ENCODE measurements at places on chromosomes 13 and 19.

DNA sequence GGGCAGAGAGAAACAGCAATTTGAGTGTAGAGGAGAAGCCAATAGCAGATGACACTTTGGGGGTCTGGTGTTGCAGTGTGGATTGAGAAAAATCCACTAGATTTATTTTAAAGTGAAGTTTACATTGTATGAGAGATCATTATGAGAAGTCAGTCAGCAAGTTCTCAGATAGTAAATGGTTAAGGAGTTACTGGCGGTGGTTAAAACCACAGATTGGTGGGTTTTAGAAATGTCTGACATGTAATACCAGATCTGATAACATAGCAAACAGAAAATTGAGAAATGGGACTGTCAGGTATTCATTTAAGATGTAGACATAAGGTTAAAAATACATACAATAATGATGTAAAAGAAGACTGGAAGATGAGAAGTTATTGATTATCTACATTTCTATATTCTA is 7.2 kb downstream of the ABHD13 start:
- no peak for DNase-seq

DNA sequence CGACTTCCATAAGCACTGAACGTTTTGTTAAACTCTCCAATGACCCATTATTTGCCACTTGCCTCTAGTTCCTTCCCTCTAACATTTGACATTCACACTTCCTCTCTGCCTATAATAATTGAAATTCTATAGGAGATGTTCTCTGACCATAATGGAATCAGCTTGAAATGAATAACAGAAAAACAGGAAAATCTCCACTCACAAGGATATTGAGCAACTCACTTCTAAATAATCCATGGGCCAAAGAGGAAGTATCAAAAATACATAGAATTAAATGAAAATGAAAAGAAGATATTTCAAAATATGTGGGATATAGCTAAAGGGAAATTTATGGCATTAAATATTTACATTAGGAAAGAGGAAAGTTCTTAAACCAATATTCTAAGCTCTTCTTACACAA is 3.4 kb upstream of the FCGBP start:
- no peak for DNase-seq

- DNase-seq = no peak
Measured at GRCh38 chr13:94267581-94268366, 211.7 kb downstream of the DCT start.

GRCh38 chr13:109348519-109349258 is 437.7 kb downstream of the IRS2 start:
- DNase-seq = no peak

- no peak for DNase-seq
Measured at GRCh38 chr13:26017196-26017921, 34.5 kb downstream of the SHISA2 start.

DNA sequence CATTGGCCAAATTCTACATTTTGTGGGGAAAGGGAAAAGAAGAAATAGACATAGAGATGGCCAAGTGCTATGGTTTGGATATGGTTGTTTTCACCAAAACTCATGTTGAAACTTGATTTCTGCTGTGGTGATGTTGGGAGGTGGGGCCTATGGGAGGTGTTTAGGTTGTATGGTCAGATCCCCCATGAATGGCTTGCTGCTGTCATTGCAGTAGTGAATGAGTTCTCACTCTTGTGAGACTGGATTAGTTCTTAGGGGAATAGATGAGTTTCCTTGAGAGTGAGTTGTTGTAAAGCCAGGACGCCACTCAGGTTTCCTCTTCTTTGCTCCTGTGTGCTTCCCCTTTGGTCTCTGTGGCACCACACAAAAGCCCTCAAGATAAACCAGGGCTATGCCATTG is 242.6 kb upstream of the RFC3 start:
- DNase-seq = no peak

- no peak for DNase-seq
Measured at GRCh38 chr19:10612499-10613119, 12.7 kb upstream of the SLC44A2 start.

DNA sequence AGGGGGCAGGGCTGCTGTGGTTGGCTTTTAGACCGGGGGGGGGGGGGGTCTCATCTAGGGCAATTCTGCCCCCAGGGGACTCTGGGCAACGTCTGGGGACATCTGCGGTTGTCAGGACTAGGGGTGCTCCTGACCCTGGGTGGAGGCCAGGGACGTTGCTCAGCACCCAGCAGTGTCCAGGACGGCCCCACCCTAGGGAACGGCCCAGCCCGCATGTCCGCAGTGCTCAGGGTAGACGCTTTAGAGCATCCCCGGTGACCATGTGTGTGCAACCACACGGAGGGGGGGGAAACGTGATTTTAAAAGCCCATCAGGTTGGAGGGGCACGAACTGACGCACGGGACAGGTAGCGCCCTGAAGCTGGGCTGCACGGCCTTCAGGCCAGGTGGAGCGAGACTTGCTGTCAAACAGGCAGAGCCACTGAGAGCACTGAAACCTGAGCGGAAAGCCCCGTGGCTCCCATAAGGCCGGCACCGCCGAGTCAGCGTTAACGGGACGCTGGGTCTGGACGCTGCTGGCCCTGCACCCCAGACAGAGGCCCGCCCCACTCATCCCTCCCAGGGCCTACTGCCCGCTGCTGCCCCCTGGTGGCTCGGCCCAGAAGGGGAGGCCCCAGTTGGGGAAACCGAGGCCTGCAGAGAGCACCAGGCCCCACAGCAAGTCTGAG is 8.3 kb downstream of the CACTIN start:
- DNase-seq = peak; percentile 35

- no peak for DNase-seq
Measured at GRCh38 chr19:48741129-48741999, 954 bp upstream of the RASIP1 start.

DNA sequence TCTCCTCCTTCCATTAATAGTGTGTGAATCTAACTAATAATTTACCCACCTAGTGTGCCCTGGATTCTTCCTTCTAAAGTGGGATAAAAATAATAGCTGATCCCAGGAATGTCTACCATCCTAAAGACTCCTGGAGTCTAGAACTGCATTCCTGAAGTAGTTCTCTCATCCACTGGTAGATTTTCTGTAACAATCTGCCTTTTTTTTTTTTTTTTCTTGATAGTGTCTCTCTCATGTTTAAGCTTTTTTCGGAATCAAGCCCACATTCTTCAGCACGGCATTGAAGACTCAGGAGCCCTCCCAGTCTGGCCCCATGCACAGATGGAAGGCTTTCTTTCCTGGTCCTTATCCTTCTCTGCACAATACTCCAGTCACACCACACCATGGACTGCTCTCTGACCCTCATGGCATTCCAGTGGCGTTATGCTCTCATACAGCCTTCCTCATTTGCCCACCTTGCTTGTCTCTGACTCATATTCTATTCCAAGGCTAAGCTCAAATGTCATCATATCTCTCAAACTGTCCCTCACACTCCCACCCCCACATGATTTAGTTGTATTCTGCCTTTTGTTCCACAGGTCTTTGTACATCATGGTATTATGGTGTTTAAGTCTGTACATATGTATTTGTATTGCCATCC is 68.7 kb upstream of the FRY start:
- no peak for DNase-seq

DNA sequence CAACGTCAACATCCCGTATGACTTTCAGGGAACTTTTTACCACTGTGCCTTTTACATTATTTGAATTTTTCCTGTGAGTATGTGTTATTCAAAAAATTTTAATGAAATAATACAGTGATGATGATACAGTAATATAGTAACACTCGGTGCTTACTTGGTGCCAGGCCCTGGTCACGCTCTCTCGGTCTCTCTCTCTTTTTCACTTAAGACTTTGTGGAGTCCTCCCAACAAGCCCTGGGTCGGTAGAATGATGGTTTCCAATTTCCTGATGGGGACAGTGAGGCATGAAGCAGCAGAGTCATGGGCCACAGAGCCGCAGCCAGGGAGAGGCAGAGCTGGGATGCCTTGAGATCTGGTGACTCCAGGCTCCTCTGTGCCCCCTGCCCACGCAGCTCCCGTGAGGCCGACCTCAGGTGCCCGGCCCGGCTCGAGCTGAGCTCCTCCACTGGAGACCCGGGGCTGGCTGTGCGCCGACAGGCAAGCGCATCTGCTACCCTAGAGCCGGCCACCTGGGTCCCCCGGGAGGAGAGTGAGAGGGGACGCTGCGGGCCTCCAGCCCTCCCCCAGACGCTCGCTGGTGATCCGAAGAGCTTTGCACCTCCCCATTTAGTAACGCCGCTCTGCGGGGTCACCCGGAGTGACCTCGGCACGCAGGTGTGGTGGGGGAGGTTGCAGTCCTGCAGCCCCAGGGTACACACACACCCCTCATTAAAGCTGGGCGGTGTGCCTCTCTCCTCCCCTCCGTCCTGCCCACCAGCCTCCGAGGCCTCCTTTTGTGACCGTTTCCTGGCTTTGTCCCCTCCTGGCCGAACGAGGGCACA is 4.4 kb upstream of the SBK3 start:
- DNase-seq = no peak

DNA sequence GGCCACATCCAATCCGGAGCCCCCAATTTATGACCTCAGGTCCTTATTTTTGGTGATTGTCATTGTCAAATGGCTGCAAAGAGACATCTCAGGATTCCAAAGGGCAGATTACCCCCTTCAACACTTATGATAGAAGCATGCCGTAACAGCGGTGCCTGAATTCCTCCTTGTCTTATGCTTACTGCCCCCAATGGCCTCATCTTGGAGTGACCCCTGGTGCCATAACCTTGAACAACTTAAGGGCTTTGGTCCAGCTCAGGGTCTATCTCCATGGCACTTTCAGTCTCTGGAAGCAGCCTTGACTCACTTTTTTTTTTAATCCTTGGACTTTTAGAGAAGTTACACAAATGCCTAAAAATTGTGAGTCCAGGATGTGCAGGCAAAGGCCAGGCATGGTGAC is 171.6 kb upstream of the ZNF507 start:
- no peak for DNase-seq

- no peak for DNase-seq
Measured at GRCh38 chr13:28958018-28958417, 137.9 kb downstream of the MTUS2 start.

GRCh38 chr13:109198585-109198984 is 569.2 kb downstream of the MYO16 start:
- no peak for DNase-seq

GRCh38 chr13:42333613-42334328 is 61.8 kb downstream of the AKAP11 start:
- DNase-seq = no peak

GRCh38 chr19:31513841-31514240 is 164.6 kb upstream of the TSHZ3 start:
- no peak for DNase-seq

DNA sequence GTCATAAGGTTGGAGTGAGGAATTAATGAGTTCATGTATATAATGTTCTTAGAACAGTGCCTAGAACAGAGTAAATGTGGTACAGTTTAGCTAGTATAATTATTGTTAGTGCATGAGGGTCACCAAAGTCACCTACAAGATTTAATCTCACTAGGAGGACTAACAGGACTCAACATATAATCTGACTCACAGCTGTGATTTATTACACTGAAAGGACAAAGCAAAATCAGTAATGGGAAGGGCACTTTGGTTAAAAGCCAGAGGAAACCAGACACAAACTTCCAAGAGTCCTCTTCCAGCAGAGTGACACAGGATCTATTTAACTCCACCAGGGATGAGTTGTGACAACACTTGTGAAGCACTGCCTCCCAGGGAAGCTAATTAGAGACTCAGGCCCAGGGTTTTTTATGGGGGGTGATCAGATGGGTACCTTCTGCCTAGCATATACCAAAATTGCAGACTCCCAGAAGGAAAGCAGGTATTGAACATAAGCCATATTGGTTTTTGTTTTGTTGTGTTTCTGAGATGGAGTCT is 341.2 kb upstream of the DACH1 start:
- DNase-seq = no peak

DNA sequence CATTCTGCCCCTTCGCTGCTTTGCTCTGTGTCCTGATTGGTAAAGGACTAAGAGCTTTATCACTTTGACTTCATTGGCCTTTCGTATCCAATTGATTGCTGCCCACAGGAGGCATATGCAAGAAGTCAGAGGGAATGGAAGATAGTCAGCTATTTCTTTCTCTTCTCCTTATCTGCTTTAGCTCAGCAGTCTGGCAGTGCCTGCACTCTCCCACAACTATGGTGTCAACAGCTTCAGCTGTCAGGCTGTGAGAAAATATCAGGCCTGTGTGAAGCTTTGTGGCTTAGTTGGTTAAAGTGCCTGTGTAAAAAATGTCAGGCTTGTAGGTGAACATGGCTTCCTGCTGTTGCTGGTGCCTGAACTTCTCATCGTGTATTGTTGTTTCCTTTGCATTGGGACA is 243.0 kb downstream of the PCDH17 start:
- no peak for DNase-seq

DNA sequence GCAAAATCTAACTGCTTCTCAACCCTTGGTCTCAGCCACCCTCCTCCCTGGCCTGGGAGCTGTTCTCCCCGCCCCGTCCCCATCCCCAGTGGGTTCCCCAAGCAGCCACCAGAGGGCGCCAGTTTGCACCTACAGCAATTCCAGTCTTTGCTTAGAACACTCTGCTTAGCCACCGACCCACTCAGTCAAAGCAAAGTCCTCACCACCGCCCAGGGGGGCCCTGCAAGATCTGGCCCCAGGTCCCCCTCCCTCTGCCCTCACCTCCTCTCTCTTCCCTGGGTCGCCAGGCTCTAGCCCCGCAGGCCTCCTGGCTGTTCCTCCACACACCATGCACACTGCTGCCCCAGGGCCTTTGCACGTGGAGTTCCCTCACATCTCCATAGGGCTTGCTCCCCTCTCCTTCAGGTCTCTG is 12.4 kb downstream of the TMEM143 start:
- DNase-seq = peak; percentile 74

- DNase-seq = no peak
Measured at GRCh38 chr13:74574964-74575728, 440.9 kb upstream of the KLF12 start.

DNA sequence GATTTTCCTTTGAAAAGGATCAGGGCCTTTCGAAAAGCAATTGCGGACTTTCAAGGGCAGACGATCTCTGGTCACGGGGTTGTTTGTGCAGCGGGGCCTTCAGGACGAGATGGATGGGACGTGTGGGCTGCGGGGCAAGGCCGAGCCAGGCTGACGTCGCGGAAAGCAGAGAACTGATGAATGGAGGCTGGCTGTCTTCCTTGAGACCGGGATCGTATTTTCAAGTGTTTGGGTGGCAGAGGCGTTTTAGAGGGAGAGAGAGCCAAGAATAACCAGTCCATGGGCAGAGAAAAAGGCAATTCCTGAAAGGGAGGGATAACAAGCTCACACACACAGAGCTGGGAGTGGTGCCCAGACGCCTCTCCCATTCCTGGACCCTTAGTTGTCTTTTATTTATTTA is 138.9 kb upstream of the USP29 start:
- no peak for DNase-seq

GRCh38 chr13:113945857-113946408 is 27.9 kb downstream of the C13orf46 start:
- no peak for DNase-seq

GRCh38 chr19:50065938-50066337 is 40.1 kb downstream of the ZNF473 start:
- DNase-seq = no peak

GRCh38 chr19:14112809-14113385 is 4.7 kb downstream of the PRKACA start:
- no peak for DNase-seq

- no peak for DNase-seq
Measured at GRCh38 chr13:74895042-74895796, 586.8 kb downstream of the TBC1D4 start.

GRCh38 chr13:41132512-41133152 is at the start of gene KBTBD6:
TSS of gene KBTBD6 (minus strand) at chr13:41132802. CDS start at chr13:41132511, 291 bp downstream.
- DNase-seq = peak; percentile 85

GRCh38 chr19:39403331-39404312 is 3.0 kb upstream of the ZFP36 start:
- peak; percentile 98 for DNase-seq

- DNase-seq = no peak
Measured at GRCh38 chr13:38767506-38768265, 80.8 kb downstream of the FREM2 start.

Measured in effector memory CD8-positive, alpha-beta T cell (primary cell).